ENCODE measurements at places on chromosomes 12 and 14.

DNA sequence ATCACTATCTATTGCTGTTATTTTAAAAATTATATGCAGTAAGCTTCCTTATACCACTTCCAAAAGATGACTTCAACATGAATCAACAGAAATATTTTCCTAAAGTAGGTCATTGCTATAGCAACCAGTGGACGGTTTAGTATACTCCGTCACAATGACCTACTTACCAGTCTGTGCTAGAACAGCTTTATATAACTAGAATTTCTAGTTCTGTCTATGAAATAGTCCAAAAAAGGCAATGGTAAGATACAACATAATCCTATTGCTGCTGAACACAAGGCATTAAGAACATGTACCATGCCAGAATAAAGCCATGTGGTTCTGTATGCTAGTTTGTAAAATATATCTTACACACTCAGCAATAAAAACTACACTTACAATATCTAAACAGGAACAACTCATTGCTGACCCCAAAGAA is 40.7 kb upstream of the MTERF2 start:
- peak; percentile 85 for DNase-seq

GRCh38 chr12:18578191-18578590 is 159.6 kb downstream of the PLCZ1 start:
- peak; percentile 64 for DNase-seq

DNA sequence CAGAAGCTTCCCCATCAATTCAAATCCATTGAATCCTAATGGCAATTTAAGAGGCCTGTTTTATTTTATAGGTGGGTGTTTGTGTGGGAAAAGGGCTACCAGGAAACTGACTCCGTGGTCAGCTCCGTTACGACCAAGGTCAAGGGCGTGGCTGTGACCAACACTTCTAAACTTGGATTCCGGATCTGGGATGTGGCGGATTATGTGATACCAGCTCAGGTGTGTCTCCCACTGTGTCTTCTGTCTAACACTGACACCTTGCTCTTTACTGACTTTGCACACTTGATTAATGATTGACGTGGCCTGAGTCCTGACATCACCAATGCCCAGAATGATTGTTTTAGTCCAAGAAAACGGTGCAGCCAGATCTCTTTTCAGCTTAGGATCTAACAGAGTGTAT is 7.1 kb downstream of the P2RX4 start:
- DNase-seq: no peak

DNA sequence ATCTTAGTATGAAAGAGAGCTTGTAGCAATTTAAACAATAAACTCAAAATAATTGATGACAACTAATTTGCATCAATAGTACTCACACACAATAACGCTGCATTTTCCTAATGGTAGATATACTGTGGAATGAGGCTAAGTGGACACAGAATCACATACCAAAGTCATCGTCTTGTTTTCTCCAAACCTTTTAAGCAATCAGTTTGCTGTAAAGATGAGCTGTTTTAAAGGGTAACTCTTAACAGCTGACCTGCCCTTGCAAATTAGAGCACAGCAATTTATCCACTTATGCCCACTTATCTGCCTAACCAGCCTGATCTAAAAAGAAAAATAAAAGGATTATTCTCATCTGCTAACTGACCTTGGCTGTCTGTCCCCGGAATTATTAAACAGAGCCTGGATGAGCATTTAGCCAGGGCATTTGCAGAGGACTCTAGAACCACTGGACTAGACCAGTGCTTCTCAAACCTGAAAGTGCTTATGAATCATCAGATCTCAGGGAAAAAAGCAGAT is 174.3 kb upstream of the BCL2L14 start:
- DNase-seq: no peak

- DNase-seq: no peak
Measured at GRCh38 chr12:50353404-50353803, 43.0 kb downstream of the FAM186A start.

DNA sequence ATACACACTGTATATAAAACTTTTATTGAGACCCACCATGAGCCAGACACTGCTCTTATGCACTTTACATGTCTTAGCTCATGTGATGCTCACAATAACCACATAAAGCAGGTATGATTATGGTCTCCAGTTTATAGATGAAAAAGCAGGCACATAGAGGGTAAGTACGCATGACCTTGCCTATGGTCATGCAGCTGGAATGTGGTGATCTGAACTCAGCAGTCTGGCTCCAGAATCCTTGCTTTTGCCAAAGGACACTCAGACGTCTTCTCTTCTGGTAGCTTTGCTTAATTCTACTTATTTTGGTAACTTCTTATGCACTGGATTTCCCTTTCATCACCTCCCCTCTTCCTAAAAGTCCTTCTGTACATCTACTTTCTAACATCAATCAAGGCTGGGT is 103.3 kb upstream of the CRY1 start:
- peak; percentile 63 for DNase-seq

DNA sequence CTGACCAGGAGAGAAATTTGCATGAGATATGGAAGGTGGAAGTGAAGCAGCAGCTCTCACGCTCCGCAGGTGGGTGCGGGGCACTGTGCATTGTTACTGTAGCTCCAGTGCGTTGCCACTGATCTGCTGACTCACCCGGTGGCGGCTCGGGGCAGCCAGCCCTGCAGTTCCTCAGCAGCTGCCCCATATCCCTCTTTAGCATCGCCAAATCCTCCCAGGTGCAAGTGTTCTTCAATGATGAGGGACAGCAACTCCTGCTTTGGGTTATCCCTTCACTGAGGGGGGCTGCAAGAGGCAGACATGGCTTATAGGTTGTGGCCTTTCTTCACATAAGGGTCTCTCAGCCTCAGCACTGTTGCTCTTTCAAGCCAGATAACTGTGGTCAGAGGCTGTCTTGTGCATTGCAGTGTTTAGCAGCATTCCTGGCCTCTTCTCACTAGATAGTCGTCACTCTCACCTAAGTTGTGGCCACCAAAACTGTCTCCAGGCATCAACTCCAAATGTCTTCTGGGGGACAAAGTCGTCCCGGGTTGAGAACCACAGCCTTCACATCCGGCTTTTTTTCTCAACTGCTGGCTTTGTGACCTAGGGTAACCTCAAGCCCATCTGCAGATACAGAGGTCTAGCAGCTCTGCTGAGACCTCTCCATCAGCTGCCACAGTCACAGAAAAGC is 180.8 kb downstream of the EFCAB11 start:
- peak; percentile 30 for DNase-seq

DNA sequence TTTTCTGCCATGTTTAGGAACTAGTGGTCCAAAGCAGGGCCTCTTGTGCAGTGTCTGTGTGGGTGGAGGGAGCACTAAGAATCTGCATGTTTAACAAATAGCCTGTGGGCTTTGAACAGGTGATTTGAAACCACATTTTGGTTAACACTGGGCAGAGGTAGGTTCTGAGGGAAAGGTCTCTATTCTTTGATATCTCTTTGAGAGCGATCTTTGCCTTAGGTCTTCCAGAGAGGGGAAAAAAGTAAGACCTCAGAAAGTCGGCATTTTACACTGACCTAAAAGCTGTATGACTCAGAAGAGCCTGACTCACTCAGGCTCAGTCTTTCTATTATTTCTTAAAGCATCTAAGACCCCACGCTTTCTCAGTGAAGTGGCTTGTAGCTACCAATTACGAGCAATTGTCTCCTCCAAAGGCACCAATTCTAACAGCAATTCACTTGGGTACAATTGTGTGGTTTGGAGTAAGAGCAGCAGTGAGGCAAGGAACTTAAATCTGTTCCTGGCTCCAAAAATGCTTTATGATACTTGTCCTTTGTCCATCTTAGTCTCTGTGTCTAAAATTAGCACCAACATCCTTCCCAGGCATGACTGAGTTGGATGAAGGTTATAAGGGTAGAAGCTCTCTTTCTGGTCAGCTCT is 8.8 kb downstream of the EIF2B2 start:
- peak; percentile 74 for DNase-seq

DNA sequence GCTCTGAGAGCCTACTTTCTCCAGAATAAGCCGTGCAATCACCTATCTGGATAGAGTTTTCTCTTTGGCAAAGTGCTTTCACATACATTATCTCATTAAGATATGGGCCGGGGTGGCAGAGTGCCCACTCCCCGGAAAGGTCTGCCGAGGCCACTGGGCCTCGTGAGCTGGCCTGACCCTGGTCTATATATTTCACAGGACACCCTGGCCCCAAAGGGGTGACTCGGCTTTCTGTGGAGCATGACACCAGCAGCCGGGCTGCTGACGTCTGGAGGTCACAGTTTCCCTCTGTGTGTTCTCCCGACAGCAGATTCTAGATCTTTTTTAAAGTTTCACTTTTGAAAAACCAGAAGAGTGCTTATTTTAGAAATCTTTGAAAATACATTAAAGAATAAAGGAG is 27.9 kb upstream of the ATP2A2 start:
- DNase-seq: peak; percentile 16

DNA sequence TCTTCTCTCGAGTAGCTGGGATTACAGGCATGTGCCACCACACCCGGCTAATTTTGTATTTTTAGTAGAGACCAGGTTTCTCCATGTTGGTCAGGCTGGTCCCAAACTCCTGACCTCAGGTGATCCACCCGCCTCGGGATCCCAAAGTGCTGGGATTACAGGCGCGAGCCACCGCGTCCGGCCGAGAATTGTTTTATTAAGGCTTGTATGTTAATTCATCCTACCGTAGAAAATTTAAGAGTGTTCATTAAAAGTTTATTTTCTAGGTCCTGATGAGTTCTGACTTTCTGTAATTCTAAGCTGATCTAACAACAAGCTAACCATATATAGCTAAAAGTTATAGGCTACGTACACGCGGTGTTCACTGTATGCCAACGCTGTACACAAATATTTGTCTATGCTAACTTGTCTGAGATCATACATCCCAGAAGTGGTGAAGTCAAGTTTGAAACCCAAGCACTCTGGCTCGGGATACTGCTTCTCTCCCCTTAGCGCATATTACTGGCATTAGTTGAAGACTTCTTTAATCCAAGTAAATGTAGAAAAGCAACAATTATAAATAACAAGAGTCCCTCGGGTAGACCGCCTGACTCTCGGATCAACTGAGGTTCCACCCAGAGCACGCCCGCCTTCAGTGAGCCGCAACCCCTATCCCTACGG is 570 bp upstream of the MRPS35 start:
- peak; percentile 49 for DNase-seq

All from EL (cell line).